ENCODE measurements at places on chromosomes 7 and 10. TPM values are rescaled to one million over a fixed set of nuclear protein-coding genes. Genes with fewer than 3 reads are reported as not detected.

The NPY4R gene
- 0.32 TPM for polyA plus RNA-seq

DNA sequence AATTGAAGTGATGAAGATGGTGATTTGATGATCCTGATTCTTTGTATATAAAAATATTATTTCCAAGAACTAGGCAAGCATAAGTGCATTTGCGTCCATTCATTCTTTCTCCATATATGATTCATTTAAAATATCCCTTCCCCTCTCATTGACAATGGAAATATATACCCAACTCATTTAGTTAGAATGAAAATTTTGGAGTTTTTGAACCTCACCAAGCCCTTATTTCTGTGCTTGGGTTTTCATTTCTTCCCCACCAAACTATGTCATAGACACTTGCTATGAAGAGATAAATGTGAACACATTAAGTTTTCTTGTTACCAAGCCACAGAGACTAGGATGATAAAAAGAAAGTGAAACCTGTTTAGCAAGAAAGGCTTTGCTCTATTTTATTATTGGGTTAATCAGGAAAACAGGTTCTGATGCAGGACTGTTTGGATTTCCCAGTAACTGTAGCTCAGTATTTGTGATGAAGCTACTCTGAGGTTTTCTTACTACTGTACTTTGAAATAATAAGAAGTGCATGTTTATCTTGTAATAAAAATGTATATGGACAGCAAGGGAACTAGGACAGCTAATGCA is 68.3 kb downstream of the ITGB1 start:
- no peak for DNase-seq

- no peak for DNase-seq
Measured at GRCh38 chr10:79379512-79380124, 32.3 kb downstream of the PPIF start.

- no peak for DNase-seq
Measured at GRCh38 chr7:100418930-100419659, 9.4 kb downstream of the ZCWPW1 start.

The TMEM229A gene
- 0.14 TPM for polyA plus RNA-seq

GRCh38 chr7:12827920-12828319 is 140.5 kb downstream of the ARL4A start:
- DNase-seq, result no peak

The DPY19L1 gene
- polyA plus RNA-seq, result 36.9 TPM

DNA sequence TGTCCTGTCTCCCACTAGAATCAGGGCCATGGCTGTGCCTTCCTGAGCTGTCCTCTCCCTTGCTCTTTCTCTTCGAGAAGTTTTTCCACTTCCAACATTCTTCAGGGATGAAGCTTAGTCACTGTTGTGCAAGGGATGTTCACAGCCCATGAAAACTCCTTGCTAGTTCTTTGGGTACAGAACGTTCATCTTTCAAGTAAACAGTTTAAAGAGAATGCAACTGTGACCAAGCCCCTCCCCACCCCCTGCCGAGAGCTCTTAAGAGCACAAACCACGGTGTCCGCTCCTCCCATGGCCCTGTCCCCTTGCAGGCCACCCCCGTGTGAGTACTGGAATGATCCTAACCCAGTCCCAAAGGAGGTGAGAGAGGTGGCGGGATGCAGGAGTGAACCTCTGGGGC is 161.1 kb upstream of the RHEB start:
- no peak for DNase-seq

The DGKI gene
- 0.54 TPM for polyA plus RNA-seq

- DNase-seq, result no peak
Measured at GRCh38 chr7:51045319-51046102, 262.8 kb upstream of the GRB10 start.

The ANXA8L1 gene
- polyA plus RNA-seq, result not detected

The MBL2 gene
- not detected for polyA plus RNA-seq

The JAKMIP3 gene
- polyA plus RNA-seq, result 0.39 TPM

DNA sequence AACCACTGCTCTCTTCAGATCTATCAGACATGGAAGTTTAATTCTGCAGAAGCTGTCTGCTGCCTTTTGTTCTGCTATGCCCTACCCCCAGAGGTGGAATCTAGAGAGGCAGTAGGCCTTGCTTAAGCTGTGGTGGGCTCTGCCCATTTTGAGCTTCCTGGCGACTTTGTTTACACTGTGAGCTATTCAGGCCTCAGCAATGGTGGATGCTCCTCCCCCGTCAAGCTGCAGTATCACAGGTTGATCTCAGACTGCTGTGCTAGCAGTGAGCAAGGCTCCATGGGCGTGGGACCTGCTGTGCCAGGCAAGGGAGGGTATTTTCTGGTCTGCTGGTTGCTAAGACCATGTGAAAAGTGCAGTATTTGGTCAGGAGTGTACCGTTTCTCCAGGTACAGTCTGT is 45.1 kb upstream of the CDK14 start:
- DNase-seq, result no peak

The PAXIP1 gene
- 11.7 TPM for polyA plus RNA-seq

- DNase-seq, result no peak
Measured at GRCh38 chr10:47145290-47145934, 154.6 kb upstream of the GDF10 start.

- DNase-seq, result no peak
Measured at GRCh38 chr7:76424413-76425111, at the start of gene ZP3. ZP3 (plus strand) TSS chr7:76424950; CDS start chr7:76424965, 15 bp downstream.

- no peak for DNase-seq
Measured at GRCh38 chr10:6815346-6815745, 235.3 kb upstream of the PRKCQ start.
